ENCODE measurements at places on chromosomes 5 and 9.

DNA sequence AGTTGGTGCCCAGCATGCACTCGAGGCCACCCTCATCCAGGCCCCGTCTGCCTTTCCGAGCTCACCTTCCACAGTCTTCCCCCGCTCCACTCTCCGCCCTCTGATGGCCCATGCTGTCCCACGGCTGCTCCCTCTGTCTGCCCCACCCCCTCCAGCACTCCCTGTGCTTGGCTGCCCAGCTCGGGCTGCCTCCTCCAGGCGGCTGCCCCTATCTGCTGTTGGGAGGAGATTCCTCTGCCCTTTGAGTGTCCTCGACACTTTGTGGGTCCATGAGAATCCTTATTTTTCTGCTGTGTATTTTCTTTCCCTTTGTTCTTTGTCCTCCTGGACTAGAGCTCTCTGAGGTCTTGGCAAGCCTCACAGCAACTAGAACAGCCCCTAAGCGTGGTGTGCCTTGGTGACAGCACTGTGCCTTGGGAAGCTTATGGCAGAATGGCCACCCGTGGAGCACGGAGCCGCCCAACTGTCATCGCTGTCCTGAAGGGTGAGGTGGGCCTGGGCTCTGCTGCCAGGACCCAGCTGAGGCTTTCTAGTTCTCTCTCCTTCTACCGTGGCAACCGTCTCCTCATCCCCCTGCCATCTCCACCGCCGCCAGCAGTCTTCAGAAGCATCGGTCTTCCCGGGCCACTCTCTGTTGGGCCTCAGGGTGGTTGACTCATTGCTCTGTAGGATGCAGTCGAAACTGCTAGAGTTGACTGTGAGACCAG is 5.2 kb downstream of the NTMT1 start:
- DNase-seq = no peak

DNA sequence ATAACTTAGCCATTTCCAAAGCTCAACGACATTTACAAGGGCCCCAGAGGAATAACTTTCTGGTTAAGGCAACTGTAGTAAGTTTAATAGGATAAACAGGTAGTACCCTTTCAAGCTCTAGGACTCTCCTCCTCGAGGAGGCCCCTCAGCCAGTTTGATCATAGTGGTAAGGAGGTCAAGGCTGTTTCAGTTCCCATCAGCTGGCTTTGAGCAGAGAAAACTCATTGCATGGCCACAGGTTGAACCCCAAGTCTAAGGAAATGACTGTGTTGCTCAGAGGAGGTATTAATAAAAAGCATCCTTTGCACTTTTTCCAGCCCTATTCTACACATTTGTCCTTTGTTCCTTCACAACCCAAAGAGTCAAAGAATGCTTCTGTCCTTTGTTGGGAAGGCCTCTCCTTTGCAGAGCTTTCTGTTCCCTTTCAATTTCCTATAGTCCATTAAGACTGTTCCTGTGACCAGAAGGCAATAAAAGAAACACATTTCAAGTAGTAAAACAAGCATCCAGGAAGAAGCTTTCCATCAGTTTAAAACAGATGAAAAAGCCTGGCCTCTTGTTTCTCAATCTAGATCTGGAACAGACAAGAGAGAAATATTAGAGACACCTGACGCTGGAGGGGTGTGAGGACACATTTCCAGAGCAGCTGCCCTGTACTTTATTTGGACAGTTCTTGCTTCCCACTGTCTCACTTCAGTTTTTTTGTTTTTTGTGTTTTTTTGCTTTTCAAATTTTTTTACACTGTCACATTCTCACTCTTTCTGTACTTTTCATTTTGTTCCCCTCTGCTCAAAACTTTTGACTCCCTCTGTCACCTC is 54.1 kb downstream of the PRRC1 start:
- DNase-seq = no peak

GRCh38 chr9:36135741-36136271 is 727 bp upstream of the GLIPR2 start:
- DNase-seq = no peak

GRCh38 chr9:121700165-121700831 is 48.9 kb downstream of the DAB2IP start:
- DNase-seq = peak; percentile 88

- no peak for DNase-seq
These were observed 5.6 kb downstream of the MEGF9 start for GRCh38 chr9:120708526-120709224.

DNA sequence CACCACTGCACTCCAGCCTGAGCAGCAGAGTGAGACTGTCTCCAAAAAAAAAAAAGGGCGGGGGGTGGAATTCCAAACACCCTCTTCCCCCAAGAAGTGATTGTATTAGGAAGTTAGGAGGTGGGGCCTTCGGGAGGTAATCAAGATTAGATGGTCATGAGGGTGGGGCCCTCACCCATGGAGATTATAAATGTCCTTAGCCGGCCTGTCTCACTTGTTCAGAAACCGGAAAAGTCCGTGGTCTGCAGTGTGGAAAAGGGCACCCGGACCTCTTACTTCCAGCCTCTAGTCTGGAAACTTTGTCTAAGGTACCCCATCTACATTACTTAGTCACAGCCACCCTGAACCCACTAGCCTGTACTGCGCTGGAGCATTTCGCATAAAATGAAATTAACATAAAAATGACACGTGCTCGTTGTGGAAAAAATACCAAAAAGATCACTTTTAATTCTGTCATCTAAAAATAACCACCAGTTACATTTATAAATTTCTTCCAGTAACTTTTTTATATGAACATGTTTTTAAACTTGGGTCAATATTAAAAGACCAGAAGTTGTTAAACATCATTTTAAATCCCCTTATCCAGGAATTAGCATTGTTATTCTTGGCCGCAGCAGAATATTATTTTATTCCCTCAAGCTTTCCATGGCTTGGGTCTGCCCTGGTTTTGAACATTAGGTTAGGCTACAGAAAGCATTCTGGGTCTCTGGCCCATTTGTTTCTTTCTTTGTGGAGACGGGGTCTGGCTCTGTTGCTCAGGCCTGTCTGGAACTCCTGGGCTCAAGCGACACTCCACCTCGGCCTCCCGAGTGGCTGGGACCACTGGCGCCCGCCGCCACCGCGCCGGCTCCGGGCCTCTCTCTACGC is 1.2 kb upstream of the CKS2 start:
- no peak for DNase-seq

DNA sequence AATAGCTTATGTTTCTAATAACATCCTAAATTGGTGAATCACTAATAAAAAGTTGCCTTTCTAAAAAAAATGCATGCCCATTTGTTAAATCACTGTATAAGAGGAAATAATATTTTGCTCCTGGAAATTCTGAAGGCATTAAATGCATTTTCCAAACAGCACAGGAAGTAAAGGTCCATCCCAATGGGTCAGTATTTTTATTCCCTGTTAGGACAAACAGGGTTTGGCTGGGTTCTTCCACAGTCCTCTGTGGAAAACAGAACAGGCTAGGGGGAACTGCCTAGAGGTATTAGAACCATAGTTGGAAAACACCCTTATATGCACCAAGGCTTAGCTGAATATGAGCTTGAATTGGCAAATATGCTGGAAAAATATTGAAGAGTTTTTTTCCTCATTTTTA is 85.2 kb downstream of the OXCT1 start:
- no peak for DNase-seq

DNA sequence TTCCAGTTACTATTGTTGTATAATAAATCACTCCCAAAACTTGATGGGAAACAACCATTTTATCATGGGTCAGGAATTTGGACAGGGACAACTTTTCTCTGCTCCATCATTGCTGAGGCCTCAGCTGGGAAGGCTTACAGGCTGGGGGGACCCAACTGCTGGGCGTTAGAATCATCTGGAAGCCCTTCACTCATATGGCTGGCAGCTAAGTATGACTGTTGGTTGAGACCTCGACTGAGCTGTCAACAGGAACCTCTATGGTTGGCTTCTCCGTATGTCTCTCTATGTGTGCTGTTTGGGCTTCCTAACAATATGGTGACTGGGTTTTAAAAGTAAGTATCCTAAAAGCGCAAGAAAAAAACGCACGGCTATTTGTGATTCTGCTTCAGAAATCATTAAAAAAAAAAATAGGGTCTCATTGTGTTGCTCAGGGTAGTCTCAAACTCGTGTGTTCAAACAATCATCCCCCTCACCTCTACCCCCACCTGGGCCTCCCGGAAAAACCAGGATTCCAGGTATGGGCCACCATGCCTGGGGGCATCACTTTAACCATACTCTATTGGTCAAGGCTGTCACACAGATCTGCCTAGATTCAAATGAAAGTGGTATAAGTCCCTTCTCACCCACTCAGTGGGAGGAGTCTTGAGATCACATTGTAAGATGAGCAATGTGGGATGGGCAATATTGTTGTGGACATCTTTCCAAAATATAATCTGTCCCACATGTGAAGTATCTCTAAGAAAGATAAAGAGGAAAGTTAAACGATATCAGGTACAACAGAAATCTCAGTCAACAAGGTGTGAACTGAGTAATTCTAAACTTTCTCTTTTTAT is 15.2 kb downstream of the FNBP1 start:
- no peak for DNase-seq
